Peyer's patch (tissue), 4 donors: ENCODE measurements at places on chromosomes 13 and 19. TPM values are rescaled to one million over a fixed set of nuclear protein-coding genes. Genes with fewer than 3 reads are reported as not detected.

The TRIM28 gene
- total RNA-seq = 164 TPM

GRCh38 chr13:111467111-111467890, 146.9 kb downstream of the TEX29 start:
- no peak for DNase-seq

DNA sequence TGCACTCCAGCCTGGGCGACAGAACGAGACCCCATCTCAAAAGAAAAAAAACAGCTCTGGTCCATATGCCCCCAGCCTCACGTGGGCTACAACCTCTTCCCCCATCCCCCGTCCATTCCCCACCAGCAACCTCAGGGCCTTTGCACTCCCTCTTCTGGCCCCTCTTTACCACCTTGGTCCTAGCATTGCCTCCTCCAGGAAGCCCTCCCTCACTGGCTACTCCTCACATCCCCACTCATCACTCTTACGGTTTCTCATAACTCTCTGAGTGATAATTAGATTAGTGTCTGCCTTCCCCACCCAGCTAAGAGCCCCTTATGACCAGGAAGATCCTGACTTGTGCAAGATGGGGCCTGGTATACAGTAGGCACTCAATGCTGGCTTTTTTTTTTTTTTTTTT, 30.8 kb downstream of the IL12RB1 start:
- no peak for DNase-seq

DNA sequence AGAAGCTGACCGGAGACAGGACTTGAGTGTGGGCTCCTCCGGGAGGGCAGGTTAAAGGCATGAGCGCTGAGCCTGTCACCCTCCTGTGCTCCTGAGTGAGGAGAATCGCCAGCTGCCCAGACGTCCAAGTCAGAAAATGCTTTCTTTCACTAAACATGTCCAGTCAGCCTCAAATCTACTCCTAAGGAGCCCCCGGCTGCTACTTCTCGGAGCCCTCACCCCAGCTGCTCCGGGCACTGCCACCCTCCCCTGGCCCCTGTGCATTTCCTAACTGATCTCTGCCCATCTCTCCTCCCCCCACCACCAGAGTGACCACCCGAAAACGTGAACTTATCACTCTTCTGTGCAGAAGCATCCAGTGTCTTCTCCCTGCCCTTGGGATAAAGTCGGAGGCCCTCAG, 277.5 kb upstream of the SOX1 start:
- no peak for DNase-seq

- no peak for DNase-seq
These were observed 446 bp upstream of the ZNF83 start for GRCh38 chr19:52638601-52639000.

- DNase-seq = no peak
These were observed 508.9 kb upstream of the ARGLU1 start for GRCh38 chr13:107076801-107077200.

The FCHO1 gene
- total RNA-seq = 41.3 TPM

The F10 gene
- 22.5 TPM for total RNA-seq

The SERP2 gene
- 12.4 TPM for total RNA-seq

DNA sequence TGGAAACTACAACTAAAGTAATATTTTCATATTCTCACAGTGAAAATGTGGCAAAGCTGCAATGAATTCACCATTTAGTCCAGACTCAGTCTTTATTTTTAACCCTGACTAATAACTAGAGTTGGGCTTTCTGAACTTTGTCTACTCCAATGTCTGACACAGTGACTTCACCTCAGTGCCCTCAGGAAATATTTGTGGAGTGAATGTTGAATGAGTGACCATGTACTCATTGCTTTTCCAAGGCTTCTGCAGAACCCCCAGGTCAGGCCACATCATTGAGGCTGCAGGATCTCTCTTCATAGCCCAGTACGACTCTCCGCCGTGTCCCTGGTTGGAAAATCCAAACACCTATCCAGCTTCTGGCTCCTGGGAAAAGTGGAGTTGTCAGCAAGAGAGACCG, 1.8 kb downstream of the ZNF175 start:
- no peak for DNase-seq

- DNase-seq = no peak
These were observed 9.8 kb upstream of the ALOX5AP start for GRCh38 chr13:30725326-30726085.

DNA sequence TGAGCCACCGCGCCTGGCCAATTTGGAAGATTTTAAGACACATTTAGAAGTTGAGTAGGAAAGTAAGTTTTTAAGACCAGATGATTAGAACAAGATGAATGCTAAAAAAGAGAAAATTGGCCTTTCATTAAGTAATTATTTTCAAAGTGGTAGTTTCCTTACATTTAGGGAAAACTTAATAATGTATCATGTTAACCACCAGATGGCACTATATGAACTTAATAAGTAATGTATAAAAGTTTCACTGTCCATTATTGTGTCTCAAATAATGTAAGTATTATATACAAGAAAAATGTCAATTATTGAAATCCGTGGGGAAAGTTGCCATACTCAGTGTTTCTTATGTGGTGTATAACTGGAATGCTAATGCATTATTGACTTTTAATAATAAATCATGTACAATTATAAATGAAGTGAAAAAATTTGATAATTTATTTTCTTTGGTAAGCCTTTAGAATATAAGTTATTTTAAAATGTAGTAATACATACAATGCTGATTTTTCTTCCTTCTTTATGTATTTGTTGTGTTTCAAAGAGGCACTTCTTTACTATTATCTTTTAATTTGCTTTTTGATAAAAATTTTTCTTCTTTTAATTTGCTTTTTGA, 29.2 kb downstream of the COG6 start:
- no peak for DNase-seq

The CCDC8 gene
- total RNA-seq = 0.85 TPM

DNA sequence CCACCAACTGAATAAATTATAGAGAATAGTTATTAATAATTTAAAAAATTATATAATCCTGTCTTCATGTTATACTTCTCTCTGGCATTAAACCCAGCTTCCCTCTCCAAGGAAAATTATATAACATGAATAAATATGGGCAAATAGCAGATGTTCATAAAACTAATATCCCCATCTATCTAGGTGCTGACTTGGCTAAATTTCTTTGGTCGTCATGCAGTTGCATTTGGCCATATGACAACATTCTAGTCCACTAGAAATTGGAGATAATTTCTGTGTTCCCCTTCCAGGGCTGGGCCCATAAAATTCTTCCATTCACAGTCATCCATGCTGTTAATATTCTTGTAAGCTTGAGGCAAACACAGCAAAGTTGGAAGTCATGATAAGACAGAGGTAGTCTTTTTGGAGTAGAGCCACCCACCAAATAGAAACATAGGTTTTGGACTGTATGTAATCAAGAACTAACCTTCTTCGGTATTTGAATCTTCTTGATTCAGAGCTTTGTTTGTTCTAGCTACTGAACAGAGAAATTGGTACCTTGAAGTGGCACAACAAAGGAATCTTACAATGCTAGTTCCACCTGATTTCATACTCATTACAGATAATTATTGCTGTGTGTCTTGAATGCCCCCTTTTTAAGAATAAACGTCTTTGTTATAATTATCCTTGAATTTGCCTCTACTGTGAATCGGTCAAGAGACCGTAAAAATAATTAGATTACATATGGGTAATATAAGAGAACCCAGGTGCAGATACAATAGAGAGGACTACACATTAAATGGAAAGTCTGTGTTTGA, 678.5 kb upstream of the PCDH20 start:
- no peak for DNase-seq

The GRIN2D gene
- 0.27 TPM for total RNA-seq

- DNase-seq = no peak
These were observed 6.1 kb downstream of the AP2A1 start for GRCh38 chr19:49772850-49773432.

DNA sequence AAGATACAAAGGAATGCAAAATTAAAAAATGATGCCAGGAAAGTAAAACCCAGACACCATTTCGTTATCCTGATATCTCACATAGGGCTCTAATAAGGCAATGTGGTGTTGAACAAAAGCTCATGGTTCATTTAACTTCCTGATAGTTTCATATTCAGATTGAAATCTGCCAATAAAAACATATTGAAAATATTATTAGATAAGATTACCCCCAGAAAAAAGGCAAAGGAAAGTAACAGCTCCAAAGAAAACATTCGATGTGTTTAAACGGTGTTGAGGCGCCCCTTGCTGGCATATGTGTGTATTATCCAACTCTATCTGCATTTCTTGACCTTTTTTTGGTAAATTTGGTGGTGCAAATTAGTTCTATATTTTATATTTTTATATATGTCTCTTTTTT, 75.9 kb downstream of the ESD start:
- peak; percentile 37 for DNase-seq

The C1QTNF9 gene
- not detected for total RNA-seq

The CGB3 gene
- total RNA-seq = not detected

DNA sequence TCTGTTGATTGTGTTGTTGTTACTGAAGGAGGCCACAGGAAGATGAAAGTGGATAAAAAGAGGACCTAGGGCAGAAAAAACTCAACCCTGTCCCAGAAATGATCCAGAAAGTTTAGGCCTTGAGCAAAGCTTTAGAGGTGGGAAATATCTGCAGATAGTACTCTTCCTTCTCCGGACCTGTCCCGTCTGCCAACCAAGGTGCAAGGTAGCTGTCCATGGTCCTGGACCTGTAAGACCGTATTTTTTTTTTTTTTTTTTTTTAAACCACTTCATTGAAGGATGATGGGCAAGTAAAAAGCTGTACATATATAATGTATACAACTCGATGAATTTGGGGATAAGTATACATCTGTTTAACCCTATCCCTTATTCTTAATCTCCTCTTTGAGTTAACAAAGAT, 225.9 kb downstream of the OLFM4 start:
- DNase-seq = no peak

The ZIC5 gene
- not detected for total RNA-seq

GRCh38 chr13:99144306-99144705, 56.3 kb upstream of the UBAC2 start:
- no peak for DNase-seq

DNA sequence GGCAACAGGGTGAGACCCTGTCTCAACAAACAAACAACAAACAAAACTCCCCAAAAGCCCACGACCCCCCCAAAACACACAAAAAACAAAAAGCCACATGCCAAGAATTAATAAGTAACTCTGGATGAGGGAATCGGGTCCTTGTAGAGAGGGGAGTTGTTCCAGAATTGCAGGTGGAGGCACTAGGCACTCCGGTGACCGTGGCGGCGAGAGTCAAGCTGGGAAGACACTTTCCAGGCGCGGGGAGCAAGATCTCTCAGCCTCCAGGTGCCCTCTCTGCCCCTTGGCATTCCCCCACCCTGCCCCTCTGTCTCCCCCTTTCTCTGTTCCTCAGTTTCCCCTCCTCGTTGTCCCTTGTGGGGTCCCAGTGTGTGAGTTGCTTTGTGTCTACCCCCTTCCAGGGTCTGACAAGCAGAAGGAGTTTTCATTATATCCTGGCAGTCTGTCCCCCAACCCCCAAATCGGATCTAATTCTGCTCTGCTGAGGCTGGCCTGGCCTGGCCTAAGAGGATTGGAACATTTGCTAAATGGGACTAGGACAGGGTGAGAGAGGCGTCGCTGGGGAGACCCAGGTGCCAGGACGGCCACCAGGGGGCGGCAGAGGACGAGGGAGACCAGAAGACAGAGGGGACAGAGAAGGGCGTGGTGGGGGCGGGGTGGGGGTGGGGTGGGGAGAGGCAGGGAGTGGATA, 8.3 kb upstream of the CRX start:
- DNase-seq = peak; percentile 83

The GPR4 gene
- total RNA-seq = 2.5 TPM

- no peak for DNase-seq
These were observed 443.9 kb downstream of the FGF9 start for GRCh38 chr13:22114630-22115311.

DNA sequence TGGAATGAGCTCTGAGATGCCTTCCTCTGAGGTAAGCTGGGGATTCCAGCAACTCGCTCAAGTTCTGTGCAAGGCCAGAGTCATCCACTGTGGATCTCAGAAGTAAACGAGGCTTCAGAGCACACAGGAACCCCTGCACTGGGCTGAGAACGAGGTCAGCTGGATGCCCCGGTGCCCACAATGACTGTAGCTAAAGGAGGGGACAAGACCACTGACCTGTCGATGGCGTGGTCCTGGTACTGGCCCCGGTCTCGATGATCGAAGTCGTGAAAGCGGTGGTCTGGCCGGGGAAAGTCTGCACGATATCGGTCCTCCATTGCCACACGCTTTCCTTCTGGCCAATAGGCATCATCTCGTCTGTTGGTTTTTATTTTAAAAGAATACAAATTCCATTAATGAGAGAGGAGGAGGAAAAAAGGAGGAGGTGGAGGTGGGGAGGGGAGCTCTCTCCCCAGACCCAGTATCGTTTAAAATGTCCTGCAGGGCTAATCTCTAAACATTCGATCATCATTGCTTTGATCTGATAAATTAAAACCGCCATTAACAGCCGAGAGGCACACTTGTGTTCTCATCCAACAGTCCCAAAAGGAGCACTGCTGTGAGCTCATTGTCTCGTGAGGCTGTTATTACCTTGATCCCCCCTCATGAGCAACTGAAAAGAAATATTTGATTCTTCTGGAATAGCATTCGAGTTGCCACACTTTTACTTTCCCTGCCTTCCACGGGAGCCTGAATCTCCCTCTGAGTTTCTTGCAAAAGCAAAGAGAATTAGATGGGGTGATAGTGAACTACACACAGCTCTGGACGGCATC, 25.0 kb upstream of the TINCR start:
- DNase-seq = no peak

DNA sequence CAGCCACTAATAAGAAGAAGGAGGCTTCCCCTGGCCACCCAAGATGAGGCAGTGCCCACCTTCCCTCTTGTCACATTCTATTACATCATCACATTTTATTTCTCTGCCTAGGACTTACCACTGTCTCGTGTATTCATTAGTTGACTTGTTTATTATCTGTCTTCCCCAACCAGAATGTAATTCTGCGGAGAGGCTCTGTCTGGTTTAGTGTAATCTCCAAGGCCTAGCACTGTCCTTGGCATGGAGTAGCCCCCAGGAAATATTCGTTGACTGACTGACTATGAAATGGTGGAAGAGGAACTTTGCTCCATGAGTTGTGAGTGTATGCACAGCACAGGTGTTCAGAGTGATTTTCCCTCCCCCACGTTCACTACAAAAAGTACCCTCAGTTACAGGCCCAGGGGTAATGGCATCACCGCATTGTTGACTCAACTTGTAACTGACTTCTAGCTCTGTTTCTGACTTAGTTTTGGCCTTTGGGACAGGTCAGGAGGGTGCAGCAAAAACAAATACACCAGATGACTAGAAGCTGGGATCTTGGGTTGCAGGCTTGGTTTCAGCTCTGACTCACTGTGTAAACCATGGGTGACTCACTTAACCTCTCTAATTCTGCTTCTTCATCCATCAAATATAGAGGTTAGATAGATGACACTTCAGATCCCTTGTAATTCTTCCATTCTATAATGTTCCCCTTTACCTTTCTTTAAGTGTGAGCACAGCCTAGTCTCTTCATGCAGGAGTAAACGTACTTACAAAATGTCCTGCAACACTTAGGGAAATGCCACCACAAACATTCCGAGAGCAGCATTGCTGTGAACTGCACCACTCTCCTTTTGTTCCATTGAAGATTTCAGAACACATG, 229.7 kb downstream of the KCNRG start:
- DNase-seq = no peak
